ENCODE measurements at places on chromosomes 7 and 10.
A peak's percentile ranks its signal among the peaks of the same experiment; 100 is the strongest.

- peak; percentile 78 for DNase-seq
These were observed 8.0 kb downstream of the COA1 start for GRCh38 chr7:43721193-43721806.

DNA sequence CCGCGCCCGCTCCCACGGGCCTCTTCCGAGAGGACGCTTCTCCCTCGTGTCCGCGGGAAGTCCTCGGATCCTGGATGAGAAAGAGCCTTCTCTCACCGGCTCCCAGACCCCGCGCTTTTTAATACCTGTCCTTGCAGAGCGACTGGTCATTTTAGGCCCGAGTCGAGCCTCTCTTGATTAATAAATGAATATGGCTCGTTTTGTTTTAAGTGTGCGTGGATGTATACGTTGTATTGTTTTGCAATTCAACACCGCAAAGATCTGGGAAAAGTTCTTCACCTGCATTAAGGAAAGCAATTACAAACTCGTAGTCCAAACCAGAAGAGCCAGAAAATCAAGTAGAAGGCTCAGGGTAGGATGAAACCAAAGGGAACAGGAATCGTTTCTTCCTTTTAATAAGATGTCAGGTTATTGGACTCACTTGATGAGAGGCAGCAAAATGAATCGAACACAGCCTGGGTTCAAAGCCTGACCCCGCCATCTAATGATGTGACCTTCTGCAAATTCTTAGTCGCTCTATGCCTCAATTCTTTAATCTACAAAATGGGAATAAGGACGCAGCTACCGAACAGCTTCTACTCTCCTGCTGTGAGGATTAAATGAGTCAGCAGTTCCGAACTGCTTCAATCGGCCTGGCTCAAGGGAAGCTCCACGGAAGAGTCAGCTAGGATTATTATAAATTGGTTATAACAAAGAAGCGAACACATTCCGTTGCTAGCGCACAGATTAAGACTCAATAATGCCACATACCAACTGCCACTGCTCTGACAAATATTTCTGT is 277.8 kb upstream of the NEBL start:
- peak; percentile 61 for DNase-seq

DNA sequence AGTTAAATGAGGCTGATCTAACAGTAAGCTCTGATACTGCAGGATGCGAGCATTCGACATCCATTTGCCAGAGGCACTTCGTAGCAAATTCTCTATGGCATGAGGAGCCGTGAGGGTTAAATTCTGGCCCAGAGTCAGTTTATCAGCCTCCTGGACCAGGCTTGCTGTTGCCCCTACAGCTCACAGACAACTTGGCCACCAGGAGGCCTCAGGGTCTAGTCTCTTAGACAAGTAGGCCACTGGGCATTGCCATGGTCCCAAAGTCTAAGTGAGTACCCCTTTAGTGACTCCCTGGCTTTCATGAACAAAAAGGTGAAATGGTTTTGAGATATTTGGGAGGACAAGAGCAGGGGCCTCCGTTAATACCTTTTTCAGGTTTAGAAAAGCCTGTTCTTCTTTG is 178.0 kb upstream of the MBL2 start:
- DNase-seq, result no peak

DNA sequence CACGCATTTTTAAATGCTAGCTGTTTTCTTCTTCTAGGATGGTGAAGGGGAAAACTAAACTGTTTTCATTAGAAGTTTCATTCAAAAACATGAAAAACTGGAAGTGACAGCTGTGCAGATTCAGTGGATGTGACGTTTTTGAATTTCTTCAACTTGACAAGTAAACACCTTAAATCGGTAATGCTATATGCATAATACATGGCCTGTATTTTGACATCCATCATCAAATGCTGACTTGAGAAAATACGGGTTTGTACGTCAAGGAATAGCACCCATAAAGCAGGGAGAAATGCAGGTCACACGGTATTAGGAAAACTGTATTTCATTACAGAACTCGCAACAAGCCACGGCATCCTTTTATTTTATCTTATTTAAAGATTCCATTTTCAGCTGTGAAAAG is 720.5 kb downstream of the KCNMA1 start:
- DNase-seq, result no peak

DNA sequence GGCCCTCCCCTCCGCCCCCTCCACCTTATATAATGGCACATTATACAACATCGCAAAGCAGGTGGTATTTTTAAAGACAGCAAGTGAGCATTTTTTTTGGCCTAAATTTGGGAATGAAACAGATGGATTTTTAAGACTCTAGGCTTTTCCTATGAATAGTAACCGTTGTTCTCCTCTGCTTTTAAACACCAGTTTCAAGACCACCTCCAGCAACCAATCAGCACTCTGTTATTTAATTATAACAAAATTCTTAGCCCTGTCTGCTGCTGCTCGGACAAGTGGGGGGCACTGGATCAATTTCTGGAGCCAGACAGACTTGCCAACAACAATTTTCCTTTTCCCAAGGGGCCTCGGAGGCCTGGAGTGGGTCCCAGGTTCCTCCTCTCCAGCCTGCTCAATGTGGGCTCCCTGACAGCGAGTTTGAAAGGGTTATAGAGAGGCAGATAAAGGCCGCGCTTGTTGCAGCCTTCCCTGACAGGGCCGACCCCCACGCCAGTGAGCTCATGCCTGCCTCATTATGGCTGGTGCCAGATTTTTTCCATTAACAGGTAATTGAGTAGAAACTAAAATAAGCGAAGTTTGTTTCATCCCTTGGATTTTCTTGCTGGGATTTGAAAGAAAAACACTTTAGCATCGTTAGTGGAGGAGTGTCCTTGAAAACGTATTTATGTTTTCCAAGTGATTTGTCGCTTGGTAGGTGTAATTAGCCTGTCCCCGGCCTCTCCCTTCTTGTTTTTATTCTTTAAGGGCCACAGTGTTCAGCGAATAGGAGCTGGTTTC is 227.3 kb downstream of the TCF7L2 start:
- peak; percentile 4 for DNase-seq

GRCh38 chr7:22168129-22168634 is 188.8 kb downstream of the RAPGEF5 start:
- DNase-seq, result no peak

DNA sequence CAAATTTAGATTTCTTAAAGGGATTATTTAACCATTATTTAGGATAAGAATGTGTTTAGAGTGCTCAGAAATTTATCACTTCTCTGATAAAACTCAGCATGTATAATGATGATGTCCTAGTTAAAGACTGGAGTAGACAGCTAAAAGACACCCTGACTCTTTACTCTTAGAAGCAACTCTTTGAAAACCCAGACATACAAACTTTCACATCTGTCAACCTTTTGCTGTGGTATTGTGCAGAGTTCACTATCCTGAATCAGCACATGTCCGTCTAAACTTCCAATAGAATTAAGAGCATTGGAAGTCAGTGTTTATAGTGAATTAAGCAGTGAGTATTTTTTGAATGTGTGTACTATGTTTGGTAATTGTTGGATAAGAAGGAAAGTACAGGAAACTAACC is 24.9 kb downstream of the ZNRF2 start:
- no peak for DNase-seq

DNA sequence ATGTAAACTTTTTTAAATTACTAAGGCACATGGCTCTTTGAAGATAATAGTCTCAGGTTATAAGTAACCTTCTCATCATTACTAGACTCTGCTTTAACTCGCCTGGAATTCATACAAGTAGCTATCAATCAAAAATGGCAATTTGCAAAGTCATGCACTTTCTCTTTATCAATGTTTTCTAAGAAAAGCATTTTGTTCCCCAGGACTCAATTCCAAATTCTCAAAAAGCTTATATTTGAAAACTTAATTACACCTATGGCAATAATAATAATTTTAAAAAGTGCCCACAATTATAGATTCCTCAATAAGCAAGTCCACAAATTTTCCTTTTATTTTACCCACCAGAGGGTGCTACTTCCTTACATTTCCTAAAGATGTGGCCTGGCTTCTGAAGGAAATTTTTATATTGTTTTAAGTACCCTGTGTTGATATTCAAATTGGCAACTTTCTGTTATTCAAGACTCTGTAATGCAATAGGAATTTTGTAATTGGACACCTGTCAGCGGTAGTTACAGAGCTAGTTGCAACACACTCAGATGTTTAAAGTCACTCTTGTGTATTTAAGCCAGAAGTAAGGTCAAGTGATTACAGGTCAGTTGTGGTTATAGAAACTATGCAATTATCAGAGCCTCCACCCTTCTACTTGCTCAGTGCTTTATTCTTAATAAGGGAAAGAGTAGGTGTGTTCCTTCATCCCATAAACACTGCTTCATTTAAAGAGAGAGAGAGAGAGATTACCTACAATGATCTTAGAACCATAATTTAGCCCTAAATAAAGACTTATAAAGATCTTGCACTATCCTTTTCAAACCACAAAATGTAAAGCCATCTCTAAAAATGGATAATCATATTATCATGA is 47.1 kb upstream of the HYAL4 start:
- peak; percentile 30 for DNase-seq

GRCh38 chr7:30771880-30772425 is 736 bp downstream of the MINDY4 start:
- peak; percentile 21 for DNase-seq

Measured in G401 (cell line).